ENCODE measurements at places on chromosomes 6 and 20.

DNA sequence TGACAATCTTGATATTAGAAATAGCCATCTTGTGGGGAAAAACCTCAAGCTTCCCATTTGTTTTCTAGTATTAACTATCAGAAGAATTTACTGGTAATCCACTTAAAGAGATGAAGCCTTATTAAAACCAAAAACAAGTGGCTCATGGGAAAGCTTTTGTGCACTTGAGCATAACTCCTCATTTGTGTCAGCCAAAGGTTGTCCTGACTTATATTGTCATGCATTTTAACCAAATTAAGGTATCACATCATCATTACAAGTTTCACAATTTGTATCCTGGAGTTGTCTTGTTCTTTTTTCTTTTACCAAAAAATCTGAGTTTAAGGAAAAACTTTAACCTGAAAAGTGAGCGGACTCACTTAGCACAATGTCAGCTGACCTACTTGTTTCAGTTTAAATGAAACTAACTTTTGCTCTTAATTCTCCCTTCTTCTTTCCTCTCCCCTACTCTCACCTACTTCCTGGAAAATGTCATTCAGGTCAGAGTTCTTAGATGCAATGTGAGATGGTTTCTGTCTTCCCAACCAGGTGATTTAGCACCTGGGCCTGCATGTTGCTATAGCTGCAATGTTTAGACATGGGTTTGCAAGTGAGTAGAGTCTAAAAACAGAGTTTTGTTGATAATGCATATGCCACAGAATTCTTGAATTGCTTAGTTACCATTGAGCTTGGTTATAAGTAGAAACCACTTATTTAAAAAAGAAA, 82.8 kb downstream of the TNFAIP3 start:
- H3K27ac ChIP-seq, result no peak overlapping the region
- no peaks in the 10 kb centered on the region for H3K27me3 ChIP-seq
- DNase-seq, result no peak
- H3K36me3 ChIP-seq, result no peaks in the 10 kb centered on the region
- H3K4me3 ChIP-seq, result no peak overlapping the region

DNA sequence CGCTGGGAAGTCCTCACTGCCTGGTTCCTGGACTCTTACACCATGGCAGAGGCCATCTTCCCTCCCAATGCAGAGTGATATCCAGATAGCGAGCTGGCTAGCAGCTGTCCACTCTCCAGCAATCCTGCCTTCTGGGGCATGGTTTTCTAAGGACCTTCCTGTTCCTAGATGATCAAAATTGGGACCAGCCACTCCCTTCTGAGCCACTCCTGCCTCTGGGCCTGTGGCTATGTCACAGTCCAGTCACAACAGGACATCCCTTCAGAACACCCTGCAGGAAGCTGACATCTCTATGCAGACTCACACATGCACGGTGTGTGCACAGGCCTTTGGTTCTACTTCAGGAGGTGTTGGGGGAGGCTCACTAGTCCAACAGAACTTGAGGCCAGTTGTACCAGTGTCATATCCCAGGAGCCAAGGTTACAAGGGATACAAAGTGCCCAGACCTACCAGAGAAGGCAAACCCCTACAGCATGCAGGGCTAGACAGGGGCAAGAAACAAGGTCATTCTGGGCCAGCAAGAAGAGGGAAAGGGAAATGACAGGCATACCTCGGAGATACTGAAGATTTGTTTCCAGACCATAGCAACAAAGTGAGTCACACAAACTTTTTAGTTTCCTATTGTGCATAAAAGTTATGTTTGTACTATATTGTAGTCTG, 2.7 kb upstream of the MCCD1 start:
- no peak overlapping the region for H3K4me3 ChIP-seq
- no peak overlapping the region for H3K27ac ChIP-seq
- no peaks in the 10 kb centered on the region for H3K4me1 ChIP-seq
- H3K36me3 ChIP-seq, result peaks cover 16% of the 10 kb centered on the region

DNA sequence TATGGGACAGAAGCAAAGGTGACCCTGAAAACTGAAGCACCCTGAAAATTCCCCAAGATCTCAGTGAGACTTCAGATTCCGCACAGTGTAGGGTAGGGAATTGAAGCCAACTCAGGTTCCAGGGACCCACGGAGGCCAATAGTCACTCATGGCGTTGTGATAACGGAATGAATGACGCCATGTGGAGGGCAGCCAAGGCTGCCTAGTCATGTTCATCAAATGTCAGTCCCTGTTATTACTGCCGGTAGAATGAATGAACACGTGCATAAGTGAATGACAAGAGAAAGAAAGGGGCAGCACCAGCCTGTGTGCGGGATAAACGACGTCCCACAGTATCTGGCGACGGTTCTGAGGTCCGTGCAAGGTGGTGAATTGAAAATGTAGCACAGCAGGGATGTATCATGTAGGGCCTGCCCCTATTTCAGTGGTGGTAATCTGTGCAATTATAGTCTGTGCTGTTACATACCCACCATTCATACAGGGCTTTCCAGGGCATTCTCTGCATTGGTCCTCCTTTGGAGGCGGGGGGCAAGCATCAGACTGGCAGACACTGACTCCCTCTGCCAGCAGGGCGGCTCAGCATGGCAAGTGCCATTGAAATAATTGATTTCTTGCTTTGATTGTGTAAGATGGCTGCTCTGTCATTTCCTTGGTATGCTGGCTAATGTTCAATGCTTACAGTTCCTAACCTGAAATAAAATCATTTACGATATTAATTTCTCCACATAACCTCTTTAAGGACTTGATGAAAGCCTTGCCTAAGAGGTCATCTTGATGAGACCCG, 386.9 kb downstream of the CDH4 start:
- H3K27me3 ChIP-seq, result no peaks in the 10 kb centered on the region
- H3K27ac ChIP-seq, result no peak overlapping the region
- DNase-seq, result no peak
- peaks cover 9% of the 10 kb centered on the region for H3K4me1 ChIP-seq

DNA sequence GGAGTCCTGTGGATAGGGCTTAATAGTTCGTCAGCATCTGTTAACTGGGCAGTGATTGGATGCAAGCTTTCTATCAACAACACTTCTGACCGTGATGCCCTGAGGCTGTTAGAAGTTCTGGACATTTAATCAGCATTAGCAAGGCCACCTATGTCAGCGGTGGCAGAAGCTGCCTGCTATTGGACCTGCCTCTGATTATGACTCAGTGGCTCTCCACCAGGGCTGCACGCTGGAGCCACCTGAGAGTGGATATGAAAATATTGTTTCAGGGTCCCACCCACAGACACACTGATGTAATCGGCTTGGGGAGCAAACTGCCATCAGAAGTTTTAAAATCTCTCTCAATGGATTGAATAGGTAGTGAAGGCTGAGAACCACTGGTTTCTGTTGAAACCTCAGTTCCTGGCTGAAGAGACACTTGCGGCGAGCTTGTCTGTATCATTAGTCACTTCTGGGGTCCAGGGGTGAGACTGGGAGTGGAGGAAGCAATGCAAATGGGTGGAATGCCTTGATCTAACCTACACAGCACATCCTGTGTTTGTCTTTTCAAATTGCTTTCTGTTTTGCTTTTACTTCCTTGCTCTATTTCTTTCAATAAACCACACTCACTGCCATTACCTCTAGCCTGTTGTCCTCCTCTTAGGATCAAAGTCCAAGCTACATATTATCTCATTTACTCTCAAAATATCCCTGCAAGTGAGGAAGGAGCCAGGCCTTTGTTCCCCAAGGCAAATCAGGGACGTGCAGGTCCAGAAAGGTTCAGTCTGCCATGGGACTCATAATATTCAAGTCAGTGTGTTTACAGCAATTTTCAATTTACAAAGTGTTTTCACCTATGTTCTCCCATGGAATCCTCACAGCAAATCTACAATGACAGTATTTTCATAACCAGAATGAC, 4.2 kb downstream of the CLIC5 start:
- H3K27ac ChIP-seq, result no peak overlapping the region
- H3K36me3 ChIP-seq, result no peaks in the 10 kb centered on the region
- peaks cover 6% of the 10 kb centered on the region for H3K27me3 ChIP-seq
- H3K4me3 ChIP-seq, result no peak overlapping the region

GRCh38 chr6:165804331-165805066, 141.5 kb upstream of the PDE10A start:
- H3K4me1 ChIP-seq, result no peaks in the 10 kb centered on the region
- no peak for DNase-seq
- H3K36me3 ChIP-seq, result no peaks in the 10 kb centered on the region
- H3K27me3 ChIP-seq, result peaks cover 8% of the 10 kb centered on the region
- no peak overlapping the region for H3K27ac ChIP-seq
- H3K4me3 ChIP-seq, result peak overlapping the region; percentile 58

DNA sequence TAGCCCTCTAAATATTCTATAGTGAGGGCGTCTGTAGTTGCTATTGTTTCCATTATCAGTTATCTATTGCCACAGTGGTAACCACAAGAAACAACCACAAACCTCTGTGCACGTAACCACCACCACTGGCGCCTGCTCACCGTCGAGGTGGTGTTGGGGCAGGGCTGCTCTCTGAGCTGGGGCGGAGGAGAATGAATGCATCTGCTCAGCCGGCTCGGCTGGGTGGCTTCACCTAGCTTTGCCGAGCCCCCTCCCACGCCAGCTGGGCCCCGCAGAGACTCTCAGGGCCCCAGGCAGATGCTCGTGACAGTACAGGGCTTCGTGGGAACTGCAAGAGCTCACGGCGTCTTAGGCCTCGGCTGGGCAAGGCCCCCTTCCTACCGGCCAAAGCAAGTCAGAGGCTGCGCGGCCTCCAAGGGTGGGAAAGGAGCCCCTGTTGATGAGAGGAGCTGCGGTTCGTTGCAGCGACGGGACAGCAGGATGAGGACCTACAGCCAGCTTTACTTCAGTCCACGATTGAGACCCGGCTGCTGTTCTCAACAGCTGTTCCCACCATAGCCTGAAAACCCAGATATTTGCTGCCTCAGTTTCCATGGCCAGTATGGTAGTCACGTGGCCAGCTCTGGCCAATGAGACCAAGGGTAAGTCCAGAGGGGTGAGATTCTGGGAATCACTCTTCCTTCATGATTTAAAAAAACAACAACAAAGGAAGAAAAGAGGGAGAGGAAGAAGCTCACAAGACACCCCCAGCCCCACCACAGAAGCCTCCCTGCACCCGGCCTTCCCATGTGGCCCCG, 120.2 kb upstream of the AFDN start:
- no peak for DNase-seq
- no peak overlapping the region for H3K27ac ChIP-seq
- H3K36me3 ChIP-seq, result no peaks in the 10 kb centered on the region
- no peaks in the 10 kb centered on the region for H3K27me3 ChIP-seq
- 0 out of 2 replicates have a peak, but pooled peaks cover 2% of the 10 kb centered on the region for H3K4me1 ChIP-seq
- H3K4me3 ChIP-seq, result no peak overlapping the region

DNA sequence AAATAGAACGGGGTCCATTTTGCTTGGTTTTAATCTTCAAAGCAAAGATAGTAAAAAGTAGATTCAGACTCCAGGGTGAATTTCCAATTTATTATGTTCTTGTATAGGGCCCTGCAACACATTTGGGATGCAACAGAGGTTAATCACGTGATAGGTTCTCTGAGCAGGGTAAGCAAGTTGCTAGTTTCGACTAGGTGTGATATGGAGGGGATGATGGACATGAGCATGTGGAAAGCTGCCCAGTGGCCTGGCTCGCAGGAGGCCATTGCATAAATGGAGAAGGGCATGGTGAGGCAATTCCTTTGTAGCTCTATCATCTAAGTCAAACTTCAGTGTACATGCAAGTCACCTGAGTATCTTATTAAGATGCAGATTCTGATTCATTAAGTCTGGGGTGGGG, 17.7 kb upstream of the ADGRF4 start:
- no peak for DNase-seq
- H3K27ac ChIP-seq, result no peak overlapping the region
- no peak overlapping the region for H3K4me3 ChIP-seq
- H3K4me1 ChIP-seq, result no peaks in the 10 kb centered on the region
- H3K27me3 ChIP-seq, result no peaks in the 10 kb centered on the region
- no peaks in the 10 kb centered on the region for H3K36me3 ChIP-seq

- no peak overlapping the region for H3K27ac ChIP-seq
- H3K36me3 ChIP-seq, result no peaks in the 10 kb centered on the region
- H3K4me1 ChIP-seq, result no peaks in the 10 kb centered on the region
- no peak overlapping the region for H3K4me3 ChIP-seq
- no peak for DNase-seq
- no peaks in the 10 kb centered on the region for H3K27me3 ChIP-seq
These were observed 64.0 kb upstream of the ADGRF4 start for GRCh38 chr6:47634210-47635047.

DNA sequence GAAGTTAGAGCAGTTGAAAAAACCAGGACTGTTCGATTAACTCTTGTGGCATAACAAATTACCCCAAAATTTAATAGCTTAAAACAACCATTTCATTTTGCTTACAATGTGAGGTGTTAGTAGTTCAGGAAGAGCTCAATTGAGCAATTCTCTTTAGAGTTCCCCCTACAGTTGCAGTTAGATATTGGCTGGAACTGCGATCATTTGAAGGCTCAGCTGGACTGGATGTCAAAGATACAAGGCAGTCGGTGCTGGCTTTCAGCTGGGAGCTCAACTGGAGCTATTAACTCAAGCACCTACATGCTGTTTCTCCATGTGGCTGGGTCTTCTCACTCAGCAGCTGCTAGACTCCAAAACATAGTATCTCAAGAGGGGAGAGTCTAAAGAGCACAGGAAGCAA, 96.0 kb upstream of the LOC128125822 start:
- H3K36me3 ChIP-seq, result no peaks in the 10 kb centered on the region
- H3K27me3 ChIP-seq, result no peaks in the 10 kb centered on the region

DNA sequence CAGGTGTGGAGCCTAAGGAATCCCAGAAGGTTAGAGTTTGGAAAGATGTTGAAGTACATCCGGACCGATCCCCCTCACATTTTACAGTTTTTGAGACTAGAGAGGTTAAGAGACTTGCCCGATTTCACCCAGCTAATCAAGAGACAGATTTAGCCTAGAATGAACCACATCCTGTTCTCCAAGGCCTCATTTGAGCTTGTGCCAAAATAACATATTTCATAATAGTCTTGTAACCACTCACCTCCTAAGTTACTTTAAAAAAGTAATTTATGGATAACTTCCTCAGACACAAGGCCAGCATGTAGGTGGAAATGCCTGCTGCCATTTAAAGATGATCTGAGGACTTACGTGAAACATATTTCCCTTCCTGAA, 39.8 kb upstream of the ARHGAP18 start:
- no peak for DNase-seq
- H3K27me3 ChIP-seq, result no peaks in the 10 kb centered on the region
- no peak overlapping the region for H3K27ac ChIP-seq
- H3K36me3 ChIP-seq, result no peaks in the 10 kb centered on the region
- no peaks in the 10 kb centered on the region for H3K4me1 ChIP-seq
- H3K4me3 ChIP-seq, result no peak overlapping the region

DNA sequence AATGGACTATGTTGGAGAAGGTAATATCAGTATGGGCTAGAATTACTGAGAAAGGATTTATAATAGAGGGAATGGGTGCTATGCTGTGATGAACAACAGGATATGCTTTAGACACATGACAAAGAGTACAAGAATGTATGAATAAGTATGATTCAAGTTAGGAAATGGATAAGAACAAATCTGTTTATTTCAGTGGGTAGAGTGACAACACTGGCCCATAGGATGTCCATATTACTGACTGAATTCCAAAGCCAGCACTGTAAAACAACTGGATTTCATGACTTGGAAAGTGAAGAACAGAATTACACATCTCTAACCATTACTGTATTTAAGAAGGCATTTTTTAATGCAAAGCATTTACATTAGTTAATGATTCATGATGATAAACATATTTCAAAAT, 35.9 kb downstream of the EPM2A start:
- no peaks in the 10 kb centered on the region for H3K36me3 ChIP-seq
- no peak for DNase-seq
- H3K27ac ChIP-seq, result no peak overlapping the region
- H3K4me1 ChIP-seq, result no peaks in the 10 kb centered on the region

All from iPS DF 6.9 (cell line).